Putamen (tissue), 1 donor: ENCODE measurements at places on chromosomes 11 and 22.

DNA sequence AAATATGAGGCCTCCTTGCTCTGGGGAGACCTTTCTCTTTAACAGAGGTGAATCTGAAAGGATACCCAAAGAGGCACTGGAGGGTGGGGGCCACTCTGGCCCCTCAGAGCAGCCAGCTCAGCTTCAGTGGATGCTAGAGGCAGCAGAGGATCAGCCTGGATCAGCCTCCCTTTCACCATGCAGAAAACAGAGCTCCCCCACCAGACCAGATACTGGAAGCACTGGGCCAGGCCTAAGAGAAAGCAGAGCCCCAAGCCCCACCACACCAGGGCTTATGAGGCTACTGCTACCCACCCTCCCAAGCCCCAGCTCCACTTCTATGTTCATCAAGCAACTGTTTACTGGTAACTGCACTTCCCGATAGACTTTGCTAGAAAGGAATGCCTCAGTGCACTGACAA is 4.0 kb upstream of the SLC43A3 start:
- no peak for DNase-seq

- DNase-seq: no peak
Observed at GRCh38 chr11:93278976-93279375, 51.6 kb upstream of the DEUP1 start.

GRCh38 chr11:69943506-69943905 is 124.3 kb upstream of the FGF3 start:
- DNase-seq: no peak

GRCh38 chr11:63821411-63821810 is 8.2 kb downstream of the SPINDOC start:
- no peak for DNase-seq

GRCh38 chr22:46402505-46402904 is 67.0 kb downstream of the TRMU start:
- no peak for DNase-seq

- peak; percentile 72 for DNase-seq
Observed at GRCh38 chr11:83836883-83837654, 550.9 kb upstream of the CCDC90B start.

DNA sequence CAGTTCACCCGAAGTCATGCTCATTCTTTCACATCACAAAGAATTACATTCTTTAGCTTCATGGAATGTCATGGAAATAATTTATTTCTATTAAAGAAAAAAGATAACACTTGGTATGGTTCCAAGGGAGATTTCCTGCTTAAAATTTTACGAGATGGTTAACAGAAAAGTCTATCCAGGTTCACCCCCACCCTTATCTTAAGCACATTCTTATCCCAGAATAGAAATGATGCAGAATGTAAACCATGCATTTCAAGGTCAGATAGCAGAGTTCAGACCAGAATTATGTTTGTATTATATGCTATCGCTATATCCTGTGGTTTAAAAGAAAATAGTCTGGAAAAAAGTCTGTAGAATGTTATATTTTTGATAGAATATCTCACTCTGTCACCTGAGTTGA is 58.7 kb downstream of the GAS2 start:
- no peak for DNase-seq

- no peak for DNase-seq
Observed at GRCh38 chr11:68688881-68689280, 4.5 kb downstream of the GAL start.

DNA sequence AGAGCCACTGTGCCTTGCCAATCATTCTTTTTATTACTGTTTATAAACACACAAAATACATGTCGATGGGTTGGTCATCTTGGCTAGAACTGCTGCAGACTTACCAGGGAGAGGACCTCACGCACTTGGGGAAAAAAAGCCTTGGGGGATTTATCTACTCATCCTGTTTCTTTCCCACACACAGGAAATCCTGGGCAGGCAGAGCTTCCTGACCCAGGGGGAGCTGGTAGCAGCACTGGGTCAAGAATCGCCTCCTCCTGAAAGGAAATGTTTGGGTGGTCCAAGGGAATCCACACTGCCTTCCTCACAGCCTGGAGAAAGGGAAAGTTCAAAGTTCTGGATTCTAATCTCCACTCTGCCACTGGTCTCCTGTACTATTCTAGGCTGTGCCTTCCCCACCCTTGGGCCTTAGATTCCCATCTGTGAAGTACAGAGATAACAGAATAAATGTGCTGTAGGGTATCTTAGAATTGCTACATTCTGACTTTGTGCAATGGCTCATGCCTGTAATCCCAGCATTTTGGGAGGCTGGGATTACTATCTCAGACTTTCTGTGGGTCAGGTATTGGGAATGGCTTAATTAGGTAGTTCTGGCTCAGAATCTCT is 31.2 kb upstream of the SMTN start:
- no peak for DNase-seq

DNA sequence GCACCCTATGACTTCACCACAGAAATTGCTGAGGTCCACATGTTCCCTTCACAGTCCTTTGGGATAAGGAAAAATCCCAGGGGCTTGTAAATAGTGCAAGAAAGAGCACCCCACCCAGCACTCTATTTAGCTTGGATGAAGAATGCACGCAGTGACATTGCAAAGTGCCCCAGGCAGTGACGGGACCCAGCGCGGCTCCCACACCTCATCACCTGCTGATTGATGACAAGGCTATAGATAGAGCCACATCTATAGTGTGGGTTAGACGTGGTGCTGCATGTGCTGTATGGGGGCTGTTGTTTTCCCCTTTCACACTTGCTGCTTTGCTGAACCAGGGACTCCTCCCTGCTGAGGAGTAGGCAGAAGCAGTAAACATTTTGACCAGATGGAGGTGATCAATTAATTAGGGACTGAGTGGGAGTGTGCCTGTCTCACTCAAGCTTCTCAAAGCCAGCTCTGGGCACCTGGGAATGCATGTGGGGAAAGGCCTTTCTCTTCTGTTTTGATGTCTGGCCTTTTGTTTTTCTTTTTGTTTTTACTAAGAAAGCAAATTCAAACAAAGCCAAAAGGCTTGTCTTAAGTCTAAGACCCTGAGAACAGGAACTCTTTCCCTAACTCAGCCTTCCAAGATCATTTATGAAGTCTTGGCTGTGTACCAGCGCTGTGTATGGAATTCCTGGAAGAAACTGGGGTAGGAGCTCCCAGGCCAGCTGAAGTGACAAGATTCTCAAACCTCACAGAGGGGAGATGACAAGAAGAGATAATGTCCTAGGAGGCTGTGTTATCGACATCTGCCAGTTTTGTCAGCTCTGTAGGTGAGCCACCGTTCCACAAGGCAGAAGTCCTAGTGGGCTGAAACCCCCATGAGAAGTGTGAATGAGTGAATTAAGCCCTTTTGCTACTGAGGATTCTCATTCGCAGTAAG is 219.7 kb downstream of the BARX2 start:
- DNase-seq: peak; percentile 40

- DNase-seq: no peak
Observed at GRCh38 chr11:134231958-134232659, 7.6 kb downstream of the VPS26B start.

- DNase-seq: no peak
Observed at GRCh38 chr11:133656082-133656635, 123.9 kb upstream of the OPCML start.

DNA sequence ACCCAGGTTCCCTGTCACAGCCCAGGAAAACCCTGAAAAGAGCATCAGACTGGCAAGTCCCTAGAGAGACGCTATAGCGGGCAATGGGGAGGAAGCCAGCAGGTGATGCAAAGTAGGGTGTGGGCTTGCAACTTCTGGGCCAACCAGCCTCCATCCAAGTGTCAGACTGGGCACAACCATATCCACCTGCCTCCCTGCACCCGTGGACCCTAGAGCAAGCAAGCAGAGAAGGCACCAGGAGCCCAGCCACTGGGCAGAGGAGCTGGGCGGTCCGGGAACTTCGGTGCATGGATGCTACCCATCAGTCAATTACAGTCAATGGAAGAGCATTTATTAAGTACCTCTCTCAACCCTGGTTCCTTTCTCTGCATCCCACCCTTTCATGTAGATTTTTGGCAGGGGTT is 2.8 kb downstream of the NECTIN1 start:
- DNase-seq: no peak

DNA sequence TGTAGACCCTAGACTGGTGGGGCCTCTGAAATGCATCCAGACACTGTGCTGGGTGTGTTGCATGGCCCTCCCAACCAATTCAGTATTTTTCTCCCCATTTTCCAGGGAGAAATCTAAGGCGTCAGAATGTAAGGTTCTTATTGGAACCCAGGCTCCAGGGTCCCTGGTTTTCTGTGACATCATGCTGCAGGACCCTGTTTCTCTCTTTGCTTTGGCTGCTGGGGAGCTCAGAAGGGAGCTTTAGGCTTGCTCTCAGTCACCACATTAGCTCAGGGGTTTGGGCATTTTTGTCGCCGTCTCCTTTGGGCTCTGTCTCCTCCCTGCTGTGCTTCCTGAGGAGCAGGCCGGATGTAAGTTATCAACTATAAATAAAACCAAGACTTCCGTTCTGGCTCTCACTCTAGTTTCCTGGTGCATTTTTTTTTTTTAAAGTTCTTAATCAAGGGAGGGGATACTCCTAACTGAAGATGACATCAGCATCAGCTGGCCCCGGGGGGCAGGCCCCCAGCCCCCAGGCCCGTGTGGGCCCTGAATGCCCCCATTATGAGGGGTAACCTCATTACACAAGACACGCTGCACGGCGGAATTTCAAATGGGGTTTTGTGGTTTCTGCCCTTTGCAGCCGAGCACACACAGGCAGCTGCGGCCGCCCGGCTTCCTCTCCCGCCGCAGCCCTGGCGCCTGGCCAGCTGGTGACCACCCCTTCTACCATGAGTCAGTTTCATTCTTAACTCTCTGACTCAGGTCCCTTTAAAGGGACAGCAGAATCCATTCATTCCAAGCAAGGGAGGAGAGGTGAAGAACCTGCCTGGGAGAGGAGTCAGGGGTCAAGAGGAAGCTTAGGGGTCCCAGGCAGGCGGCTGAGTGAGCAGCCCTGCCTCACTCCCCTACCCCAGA is 3.2 kb downstream of the MYEOV start:
- peak; percentile 43 for DNase-seq

DNA sequence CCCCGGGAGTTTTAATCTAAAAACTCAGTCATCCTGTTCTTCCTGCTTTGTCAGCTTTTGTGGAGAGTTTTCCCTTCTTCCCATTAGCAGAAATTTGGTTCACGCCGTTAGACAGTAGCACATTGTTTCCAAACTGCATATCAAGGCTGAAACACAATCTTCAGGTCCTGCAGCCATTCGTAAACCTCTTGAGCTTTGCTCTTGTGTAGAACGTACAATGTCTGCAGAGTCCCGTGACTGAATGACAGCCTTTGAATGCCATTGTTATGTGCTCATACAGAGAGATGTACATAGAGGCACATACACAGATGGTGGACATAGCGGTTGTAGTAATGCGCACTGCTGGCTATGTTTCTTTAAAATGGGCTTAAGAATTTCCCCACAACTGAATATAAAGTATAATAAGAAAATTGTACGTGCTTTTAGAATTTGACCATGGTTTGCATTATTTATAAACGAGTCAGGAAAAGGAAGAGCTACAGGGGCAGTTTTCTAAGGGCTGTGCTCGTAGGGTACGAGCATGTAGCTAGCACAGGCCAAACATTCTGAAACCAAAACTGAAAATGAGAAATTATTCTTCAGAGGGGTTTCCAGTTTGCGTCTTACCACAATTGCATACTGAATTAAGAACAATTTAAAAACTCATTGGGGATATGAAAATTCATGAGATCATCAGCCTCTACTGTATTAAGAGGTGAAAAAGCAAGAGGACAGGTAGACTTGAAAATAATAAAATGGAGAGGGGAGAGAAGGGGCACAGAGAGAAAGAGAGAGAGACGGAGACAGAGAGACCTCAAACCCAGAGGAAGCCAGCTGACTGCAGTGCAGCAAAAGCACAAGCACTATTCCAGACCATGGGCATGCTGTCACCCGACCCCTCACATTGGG is 310.1 kb downstream of the CADM1 start:
- DNase-seq: no peak

GRCh38 chr22:46062971-46063631 is 86.1 kb upstream of the WNT7B start:
- DNase-seq: no peak

- no peak for DNase-seq
Observed at GRCh38 chr11:19979519-19979845, 180.8 kb downstream of the DBX1 start.

DNA sequence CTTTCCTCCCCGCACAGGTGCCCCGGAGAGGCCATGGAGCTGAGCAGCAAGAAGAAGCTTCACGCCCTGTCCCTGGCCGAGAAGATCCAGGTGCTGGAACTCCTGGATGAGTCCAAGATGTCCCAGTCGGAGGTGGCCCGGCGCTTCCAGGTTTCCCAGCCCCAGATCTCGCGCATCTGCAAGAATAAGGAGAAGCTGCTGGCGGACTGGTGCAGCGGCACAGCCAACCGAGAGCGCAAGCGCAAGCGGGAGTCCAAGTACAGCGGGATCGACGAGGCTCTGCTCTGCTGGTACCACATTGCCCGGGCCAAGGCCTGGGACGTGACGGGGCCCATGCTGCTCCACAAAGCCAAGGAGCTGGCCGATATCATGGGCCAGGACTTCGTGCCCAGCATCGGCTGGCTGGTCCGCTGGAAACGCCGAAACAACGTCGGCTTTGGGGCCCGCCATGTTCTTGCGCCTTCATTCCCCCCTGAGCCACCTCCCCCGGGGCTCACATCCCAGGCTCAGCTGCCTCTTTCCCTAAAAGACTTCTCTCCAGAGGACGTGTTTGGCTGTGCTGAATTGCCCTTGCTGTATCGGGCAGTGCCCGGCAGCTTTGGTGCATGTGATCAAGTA is 1.3 kb downstream of the TIGD3 start:
- DNase-seq: no peak

DNA sequence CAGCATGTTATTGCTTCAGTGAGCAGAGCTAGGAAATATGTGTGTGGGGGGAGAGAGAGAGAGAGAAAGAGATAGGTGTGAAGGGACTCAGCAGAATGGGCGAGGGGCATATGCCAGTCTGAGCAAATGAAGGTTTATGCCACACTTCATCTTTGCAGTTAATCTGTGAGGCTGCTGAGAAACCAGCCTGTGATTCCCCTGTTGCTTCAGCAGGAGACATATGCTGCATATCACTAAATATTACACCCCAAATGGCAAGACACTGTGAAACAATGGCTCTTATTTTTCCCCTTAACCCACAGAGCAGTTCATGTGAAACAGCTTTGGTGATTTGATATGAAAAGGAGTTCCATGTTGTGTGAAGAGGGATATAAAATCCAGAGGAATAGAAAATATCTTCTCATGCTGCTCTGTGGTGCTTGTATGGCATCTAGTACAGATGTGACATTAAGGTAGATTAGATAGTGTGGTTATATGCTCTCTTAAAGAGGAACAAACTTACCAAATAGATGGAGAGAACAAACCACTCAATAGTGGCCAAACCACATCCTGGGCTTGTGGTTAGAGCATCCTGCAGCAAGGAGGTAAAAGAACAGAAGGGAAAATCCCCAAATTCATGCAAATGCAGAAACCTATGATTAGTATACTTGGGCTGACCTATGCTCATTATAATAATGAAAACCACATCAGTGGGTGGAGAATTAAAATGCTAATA is 864.2 kb downstream of the FAM181B start:
- no peak for DNase-seq

- peak; percentile 75 for DNase-seq
Observed at GRCh38 chr22:24810043-24810749, 4.2 kb downstream of the SGSM1 start.

- no peak for DNase-seq
Observed at GRCh38 chr11:129223701-129224149, 31.6 kb upstream of the ARHGAP32 start.
